ENCODE measurements at places on chromosomes 5 and 9. TPM values are rescaled to one million over a fixed set of nuclear protein-coding genes. Genes with fewer than 3 reads are reported as not detected.
A peak's percentile ranks its signal among the peaks of the same experiment; 100 is the strongest.

DNA sequence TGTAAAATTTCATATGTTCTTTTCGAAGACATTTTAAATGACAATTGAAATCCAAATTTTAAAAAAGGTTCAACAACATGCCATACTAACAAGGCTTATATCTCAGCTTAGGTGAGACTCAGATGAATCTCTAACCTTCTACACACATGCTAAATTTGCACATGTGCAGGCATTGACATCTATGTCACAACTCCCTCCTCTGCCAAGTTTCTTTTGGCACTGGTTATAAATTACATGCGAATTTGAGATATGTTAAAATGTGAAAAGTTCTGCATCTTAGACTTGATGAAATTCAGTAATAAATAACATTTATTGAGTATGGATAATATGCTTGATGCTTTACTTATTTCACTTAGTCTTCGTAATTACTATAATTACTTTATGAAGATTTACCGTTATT lies 234.3 kb downstream of the TLE4 start:
- DNase-seq, result no peak

Gene ORM2
- not detected for total RNA-seq

Gene GCNT4
- total RNA-seq, result 0.19 TPM

DNA sequence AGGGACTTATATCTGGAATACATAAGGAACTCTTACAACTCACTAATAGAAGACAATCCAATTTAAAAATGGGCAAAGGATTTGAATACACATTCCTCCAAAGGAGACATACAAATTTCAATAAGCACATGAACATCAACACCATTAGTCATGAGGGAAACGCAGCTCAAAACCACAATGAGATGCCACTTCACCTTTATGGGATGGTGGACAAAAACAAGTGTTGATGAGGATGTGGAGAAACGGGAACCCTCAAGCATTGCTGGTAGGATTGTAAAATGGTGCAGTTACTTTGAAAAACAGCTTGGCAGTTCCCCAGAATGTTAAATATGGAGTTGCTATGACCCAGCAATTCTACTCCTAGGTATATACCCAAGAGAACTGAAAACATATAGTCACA lies 72.7 kb upstream of the IER5L start:
- peak; percentile 74 for DNase-seq

- no peak for DNase-seq
Observed at GRCh38 chr5:354581-355378, 33.3 kb downstream of the AHRR start.

Gene C5orf52
- total RNA-seq, result not detected

GRCh38 chr9:94912700-94913249 lies 186.3 kb downstream of the AOPEP start:
- peak; percentile 98 for DNase-seq

DNA sequence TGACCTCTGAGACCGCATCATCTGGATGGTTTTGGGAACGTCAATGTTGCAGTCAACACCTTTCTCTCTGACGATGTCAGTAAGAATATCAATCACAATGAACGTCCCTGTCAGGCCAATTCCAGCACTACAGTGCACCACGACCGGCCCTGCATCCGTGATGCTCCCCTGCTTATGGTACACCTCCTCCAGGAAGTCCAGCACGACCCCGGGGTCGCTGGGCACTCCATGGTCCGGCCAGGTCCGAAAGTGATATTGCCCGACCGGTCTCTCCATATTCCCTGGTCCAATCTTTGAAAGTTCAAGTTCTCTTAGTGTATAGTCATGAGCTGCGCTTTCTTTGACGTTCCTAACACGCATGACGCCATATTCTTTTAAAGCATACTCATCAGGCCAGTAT lies 203.6 kb upstream of the PRDM9 start:
- no peak for DNase-seq

GRCh38 chr9:131656356-131657036 lies 83.4 kb downstream of the RAPGEF1 start:
- DNase-seq, result no peak

- no peak for DNase-seq
Observed at GRCh38 chr9:124749781-124750180, 21.3 kb downstream of the NR6A1 start.

DNA sequence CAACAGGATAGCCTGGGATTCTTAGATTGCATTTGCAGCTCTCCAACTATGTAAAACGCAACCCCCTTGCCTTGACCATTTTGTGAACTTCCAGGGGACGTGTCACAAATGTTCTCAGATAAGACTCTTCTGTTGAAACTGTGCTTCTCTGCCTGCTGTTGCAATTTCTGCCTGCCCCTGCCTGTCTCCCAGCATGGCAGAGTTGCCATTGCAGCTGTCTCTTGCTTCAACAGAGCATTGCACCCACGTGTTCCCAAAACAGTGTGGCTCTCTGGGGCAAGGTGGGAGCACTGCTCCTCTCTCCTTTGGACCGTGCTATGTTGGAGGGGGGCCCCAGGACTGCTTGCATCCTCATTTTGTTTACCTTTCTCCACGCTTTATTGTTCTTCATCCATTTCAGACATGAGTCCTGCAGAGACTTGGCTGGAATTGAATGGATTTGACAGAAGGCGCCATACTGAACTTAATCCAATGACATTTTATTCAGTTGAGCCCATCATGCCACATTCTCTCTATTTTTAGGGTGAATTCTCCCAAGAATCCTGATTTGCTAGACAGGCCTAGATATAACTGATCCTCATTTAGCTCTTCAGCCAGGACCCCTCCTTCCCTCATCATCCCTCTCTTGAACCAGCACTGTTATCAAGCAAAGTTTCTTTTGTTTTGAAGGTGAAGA lies 90.7 kb downstream of the MAT2B start:
- no peak for DNase-seq

- peak; percentile 75 for DNase-seq
Observed at GRCh38 chr5:25544652-25545249, 900.0 kb upstream of the CDH10 start.

Gene PRDM9
- total RNA-seq, result not detected

DNA sequence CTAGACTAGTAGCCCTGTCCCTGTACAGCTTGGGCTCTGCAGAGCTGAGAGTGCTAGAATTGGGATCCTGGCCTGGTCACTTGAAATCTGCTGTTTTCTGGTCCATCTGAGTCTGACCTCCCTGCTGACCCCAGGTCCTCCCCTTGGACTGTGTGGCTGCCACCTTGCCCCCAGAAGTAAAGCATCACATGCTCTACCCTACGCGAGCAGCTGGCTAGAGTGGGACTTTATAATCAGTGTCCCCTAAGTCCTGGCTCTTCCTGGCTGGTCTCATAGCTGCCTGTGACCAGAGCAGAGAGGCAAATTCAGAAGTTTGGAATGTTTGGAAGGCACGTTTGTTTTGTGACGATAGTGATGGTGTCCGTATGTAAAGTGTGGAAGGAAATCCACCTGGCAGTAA lies 81.0 kb downstream of the ARHGEF28 start:
- no peak for DNase-seq

DNA sequence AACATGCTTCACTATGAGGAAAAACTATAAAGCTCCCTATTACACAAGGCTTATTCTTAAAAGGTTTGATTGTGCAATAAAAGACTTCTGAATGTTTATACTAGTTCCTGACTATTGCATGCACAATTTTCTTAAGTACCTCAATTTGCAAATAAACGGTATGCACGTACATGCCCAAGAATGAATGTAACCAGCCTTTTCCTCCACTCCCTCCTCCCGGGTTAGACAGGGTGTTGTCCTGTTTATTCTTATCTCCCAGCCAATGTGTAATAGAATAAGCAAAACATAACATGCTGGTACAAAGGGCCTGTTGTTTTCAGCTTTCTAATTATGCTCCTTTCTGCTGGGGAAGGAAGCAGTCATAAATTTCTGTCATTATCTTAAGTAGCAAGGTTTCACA lies 79.1 kb downstream of the AOPEP start:
- DNase-seq, result peak; percentile 92

- peak; percentile 50 for DNase-seq
Observed at GRCh38 chr5:6291961-6292360, 86.4 kb downstream of the MED10 start.

Gene TTF1
- 29.2 TPM for total RNA-seq

DNA sequence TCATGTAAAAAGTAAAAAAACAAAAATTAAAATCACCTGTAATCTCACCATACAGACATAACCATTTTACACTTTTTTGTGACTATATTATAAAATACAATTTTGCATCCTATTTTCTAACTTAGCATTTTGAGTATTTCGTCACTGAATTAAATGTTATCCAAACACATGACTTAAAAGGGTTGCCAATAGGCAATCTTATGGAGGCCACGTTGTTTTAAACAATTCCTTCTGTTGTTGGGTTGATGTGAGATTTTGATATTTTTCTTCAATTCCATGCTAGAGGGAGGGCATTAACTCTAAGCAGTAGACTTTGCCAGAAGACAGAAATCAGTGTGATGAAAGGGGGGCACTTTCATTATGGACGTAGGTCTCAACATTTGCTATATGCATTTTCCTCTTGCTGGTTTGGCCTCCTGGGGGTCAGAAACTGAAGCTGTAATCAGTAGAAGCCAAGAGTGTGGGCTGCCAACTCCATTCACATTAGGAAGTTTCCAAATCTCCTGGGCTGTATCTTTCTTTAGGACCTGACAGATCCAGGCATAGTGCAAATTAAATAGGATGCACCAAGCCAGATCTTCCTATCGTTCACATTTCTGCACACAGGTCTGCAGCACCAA lies 614.2 kb upstream of the CLINT1 start:
- no peak for DNase-seq
